ENCODE measurements at places on chromosomes 4 and X. TPM values are rescaled to one million over a fixed set of nuclear protein-coding genes. Genes with fewer than 3 reads are reported as not detected.

ARHGEF6 gene
- total RNA-seq, result 34.8 TPM

GRCh38 chr4:37793562-37793961, 32.9 kb upstream of the PGM2 start:
- DNase-seq, result no peak

DNA sequence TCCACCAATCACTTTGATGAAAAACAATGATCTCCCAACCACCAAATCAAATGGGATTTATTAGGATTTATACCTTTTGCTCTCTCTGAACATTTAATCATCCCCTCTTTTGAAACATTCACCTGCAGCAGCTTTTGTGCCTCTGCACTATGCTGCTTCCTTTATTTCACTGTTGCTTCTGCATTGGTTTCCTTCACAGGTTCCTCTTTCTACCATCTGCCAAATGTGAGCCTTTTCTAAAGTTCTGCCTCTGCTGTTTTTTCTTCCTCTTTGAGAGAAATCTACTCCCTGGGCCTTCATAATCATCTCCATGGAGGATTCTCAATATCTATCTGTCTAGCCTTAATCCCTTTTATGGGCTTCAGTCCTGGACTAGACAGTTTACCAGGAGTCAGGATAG, 24.7 kb downstream of the CUL4B start:
- no peak for DNase-seq

TMSB4X gene
- total RNA-seq, result 3,920 TPM

ADRA2C gene
- total RNA-seq, result 105 TPM

All from thoracic aorta (tissue), 2 donors.